Fibroblast of skin of back (primary cell): ENCODE measurements at places on chromosomes 5 and 9.

- DNase-seq: no peak
Observed at GRCh38 chr5:1401536-1402138, 43.6 kb downstream of the SLC6A3 start.

- DNase-seq: peak; percentile 98
Observed at GRCh38 chr5:172902497-172903472, 56.4 kb upstream of the RPL26L1 start.

DNA sequence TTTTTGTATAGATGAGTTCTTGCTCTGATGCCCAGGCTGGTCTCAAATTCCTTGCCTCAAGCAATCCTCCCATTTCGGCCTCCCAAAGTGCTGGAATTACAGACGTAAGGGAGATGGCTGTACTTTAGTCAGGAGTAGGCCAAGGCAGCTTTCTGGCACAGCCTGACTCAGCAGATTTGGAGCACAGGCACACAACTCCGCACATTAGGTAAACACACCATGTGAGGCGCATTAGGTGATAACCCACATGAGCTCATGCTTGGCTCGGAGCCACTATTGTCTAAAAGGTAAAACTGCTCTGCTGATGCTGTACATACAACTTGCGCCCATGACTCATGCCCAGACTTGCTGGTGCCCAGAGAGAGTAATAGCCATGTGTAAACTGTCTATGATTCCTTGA is 1157.9 kb downstream of the TAF11L14 start:
- DNase-seq: no peak

GRCh38 chr5:156716591-156717380 is 133.3 kb upstream of the PPP1R2B start:
- DNase-seq: no peak

DNA sequence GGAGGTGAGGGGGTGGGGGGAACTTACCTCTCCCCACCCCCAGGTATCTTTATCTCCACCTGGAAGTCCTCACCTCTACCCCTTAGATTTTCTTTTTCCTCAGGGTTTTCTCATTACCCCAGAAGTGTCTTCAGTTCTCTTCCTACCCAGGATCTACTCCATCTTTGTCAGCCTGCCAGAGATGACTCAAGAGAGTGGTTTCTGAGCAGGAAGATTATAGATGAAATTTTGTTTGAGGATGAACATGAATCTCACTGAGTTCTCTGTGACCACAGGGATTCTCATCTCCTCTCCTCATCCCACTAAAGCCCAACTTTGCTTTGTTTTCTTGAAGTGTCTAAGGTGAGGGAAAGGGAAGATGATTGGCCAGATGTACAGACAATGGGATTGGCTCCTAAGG is 5.2 kb upstream of the HINT2 start:
- DNase-seq: peak; percentile 72

DNA sequence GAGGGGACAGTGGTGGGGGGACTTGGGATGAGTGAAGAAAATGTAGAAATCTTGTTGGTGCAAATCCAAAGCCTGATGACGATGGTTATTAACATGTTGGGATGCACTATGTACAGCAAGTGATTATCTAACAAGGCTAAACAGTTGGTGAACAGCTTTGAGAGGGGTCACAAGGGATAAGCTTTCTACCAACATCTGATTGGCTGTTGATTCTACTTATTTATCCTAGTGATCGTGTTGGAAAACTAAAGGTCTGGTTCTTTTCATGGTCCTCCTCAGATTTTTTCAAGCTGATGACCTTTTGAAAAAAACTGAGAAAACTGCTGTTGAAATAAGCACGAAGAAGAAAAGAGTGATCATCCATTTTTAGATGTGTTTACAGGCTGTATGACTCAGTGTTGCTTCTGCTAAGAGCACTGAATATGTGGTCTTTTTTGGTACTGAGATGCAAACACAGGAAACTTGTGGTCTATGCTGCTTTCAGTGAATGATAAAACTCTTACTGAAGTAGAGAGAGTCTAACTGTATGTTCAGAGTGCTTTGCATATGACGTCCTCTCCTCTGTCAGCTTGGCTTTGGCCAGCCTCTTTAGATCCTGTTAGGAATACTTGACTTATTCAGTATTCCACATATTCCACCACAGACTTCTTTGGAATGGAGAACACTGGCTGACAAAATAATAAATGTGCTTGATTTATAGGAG is 174.8 kb downstream of the SLF1 start:
- peak; percentile 86 for DNase-seq

GRCh38 chr9:84775056-84775643 is 105.6 kb downstream of the NTRK2 start:
- DNase-seq: no peak

GRCh38 chr5:153672347-153673090 is 182.0 kb downstream of the GRIA1 start:
- peak; percentile 16 for DNase-seq

- no peak for DNase-seq
Observed at GRCh38 chr9:34566322-34566721, 23.2 kb downstream of the CNTFR start.

GRCh38 chr9:72473474-72474261 is 47.7 kb upstream of the TMC1 start:
- peak; percentile 59 for DNase-seq

DNA sequence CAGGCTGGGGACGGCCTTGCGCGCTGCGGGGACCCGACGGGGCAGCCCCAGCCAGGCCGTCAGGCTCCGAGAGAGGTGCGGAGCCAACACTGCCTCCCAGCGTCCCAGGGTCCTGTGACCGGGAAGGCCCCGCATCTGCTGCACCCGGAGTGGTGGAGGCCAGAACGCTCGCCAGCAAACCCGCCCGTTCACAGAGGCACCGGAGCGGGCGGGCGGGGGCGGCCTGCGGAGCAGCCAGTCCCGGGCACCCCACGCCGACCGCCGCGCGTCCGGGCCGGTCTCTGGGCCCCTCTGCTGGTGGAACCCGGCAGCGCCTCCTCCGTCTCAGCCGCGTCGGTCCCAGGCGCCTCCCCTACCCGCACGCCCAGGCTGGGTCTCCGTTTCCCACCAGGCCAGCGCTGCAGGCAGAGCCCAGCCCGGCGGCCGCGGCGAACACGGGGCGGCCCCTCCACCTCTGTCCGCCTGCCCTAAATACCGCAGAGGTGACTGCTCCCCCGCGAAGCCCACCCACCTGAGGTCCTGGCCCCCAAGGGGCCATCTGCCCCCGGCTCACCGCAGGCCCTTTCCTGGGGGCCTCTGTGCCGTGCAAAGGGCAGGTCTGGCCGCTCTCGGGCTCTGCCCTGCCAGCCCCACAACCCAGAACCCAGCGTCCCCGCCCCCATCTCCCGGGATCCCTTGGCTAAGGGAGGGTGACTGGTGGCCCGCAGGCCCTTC is 15.9 kb downstream of the EXD3 start:
- DNase-seq: peak; percentile 51

- DNase-seq: peak; percentile 85
Observed at GRCh38 chr5:122727112-122727541, 47.8 kb upstream of the SNX2 start.

DNA sequence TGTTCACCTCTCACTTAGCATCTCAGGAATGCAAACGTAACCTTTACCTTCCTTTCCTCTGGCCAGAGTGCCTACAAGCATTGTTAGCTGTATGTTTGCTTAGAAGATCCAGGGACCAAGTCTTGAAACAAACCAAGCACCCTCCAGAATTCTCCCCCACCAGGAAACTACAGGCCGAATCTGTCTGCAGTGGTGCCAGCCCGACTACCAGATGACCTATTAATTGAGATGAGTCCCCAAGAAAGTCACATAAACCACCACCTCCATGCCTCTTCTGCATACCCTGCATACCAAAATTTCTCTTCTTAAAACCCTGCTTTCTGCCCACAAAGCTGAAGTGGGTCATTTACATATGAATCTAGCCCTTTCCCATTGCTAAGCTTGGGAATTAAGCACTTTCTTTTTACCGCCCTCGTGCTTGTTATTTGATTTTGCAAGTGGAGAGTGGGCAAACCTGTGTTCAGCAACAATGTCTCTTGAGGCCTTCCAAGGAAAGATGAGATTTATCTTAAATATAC is 1239.1 kb downstream of the CDH12 start:
- no peak for DNase-seq

- DNase-seq: no peak
Observed at GRCh38 chr5:93807846-93808245, 66.4 kb upstream of the POU5F2 start.
